Stimulated activated CD4-positive, alpha-beta T cell treated with anti-CD3 and anti-CD28 coated beads, Interleukin-15, amount 100 ng/mL, for 24 hours (primary cell): ENCODE measurements at places on chromosomes 11 and 22.
A peak's percentile ranks its signal among the peaks of the same experiment; 100 is the strongest.

DNA sequence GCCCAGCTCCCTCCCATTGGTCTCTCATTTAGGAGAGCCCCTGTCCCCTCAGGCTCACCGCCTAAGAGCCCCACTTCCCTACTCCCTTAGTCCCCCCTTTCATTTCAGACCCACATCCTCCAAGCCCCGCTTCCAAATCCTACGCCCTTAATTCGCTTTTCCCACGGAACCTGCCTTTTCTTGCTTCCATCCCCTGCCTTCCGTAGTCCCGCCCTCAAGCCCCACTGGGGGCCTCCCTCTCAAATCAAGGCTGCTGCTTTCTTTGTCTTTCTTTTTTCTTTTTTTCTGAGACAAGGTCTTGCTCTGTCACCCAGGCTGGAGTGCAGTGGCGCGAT, 396 bp downstream of the CCDC157 start:
- DNase-seq, result no peak

DNA sequence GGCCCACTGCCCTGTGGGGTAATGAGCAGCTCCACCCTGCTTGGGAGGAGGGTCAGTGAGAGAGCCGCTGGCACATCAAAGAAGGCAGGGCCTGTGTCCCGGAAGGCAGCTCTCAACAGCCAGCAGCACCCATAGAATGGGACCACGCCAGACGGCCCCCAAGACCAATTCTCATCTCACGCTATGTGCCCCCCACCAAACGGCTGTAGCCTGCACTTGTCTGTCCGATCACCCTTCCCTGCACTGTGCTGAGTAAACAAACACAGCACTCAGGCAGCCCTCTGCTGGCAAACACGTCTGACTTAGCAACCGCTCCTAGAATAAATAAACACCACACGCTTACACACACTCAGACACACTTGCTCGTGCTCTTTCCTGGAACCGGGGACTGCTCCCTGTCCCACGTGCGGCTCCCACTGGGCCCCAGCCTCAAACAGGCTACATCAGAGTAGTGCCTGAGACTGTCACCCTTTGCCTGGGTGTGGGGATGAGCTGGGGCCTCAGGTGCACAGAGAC, 53.2 kb upstream of the CDON start:
- DNase-seq, result no peak

GRCh38 chr11:57321388-57322255, 3.1 kb downstream of the TNKS1BP1 start:
- no peak for DNase-seq

DNA sequence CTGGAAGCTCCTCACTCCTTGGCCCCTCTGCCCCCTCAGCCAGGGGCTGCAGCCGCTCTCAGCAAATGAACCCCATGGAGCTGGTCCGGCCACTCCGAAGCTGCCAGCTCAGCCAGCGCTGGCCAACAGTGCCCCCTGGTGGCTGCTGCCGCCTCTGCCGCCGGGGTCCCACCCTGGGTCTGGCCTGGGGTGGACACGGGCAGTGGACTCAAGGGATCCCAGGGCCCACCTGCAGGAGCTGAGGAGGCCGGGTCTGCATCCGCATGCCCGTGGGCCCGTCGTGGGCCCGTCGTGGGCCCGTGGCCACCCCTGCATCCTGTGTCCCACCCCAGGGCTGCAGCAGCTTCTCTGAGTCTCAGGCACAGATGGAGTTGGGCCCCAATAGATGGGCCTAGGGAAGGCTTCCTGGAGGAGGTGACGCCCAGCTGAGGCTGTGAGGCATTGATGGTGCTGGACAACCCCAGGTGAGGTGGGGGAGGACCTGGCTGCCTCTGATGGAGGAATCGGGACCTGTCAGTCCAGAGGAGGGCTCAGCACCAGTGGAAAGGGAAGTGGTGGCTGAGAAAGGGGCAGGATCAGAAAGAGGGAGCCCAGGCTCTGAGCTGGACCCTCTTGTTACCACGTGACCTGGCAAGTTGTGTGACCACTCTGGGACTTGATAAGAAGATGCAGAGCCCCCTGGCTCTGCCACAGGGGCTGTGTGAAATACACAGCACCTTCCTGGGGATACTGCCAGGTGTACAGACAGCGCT, 522.3 kb downstream of the BRD1 start:
- peak; percentile 76 for DNase-seq
